ENCODE measurements at places on chromosomes 7 and 10.

- H3K36me3 ChIP-seq = no peaks in the 10 kb centered on the region
- DNase-seq = no peak
- no peaks in the 10 kb centered on the region for H3K4me1 ChIP-seq
- H3K4me3 ChIP-seq = no peak overlapping the region
- H3K27me3 ChIP-seq = no peaks in the 10 kb centered on the region
Observed at GRCh38 chr10:50824782-50825181, 60.6 kb downstream of the A1CF start.

DNA sequence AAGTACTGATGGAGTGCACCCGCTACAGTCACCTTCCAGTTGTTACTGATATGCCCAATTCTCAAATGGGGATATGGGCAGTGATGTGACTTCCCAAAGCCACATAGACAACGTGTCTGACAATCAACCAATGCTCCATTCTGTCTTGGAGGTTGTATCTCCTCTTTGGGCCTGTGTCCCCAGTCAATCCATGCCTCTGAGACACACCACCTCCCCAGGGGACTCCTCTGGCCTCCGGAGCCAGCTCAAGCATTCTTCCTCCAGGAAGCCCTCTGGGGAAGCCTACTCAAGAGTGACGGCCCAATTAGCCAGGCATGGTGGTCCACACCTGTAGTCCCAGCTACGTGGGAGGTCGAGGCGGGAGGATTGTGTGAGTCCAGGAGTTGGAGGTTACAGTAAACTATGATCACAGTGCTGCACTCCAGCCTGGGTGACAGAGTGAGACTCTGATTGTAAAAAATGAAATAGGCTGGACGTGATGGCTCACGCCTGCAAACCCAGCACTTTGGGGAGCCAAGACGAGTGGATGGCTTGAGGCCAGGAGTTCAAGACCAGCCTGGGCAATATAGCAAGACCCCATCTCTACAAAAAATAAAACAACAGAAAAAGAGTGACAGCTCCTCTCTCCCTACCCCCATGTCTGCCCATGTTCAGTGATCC is 99.5 kb upstream of the TNRC18 start:
- peaks cover 17% of the 10 kb centered on the region for H3K4me1 ChIP-seq
- no peak for DNase-seq
- H3K4me3 ChIP-seq = peak overlapping the region; percentile 66
- peaks cover 51% of the 10 kb centered on the region for H3K27me3 ChIP-seq

- H3K27ac ChIP-seq = no peak overlapping the region
- peaks cover 97% of the 10 kb centered on the region for H3K27me3 ChIP-seq
- H3K4me3 ChIP-seq = peak overlapping the region; percentile 80
- peak; percentile 85 for DNase-seq
Observed at GRCh38 chr10:117167789-117168674, 29.3 kb upstream of the KCNK18 start.

GRCh38 chr7:51316262-51316665 is 345 bp downstream of the COBL start:
- H3K36me3 ChIP-seq = no peaks in the 10 kb centered on the region
- H3K27ac ChIP-seq = peak overlapping the region; percentile 99
- H3K27me3 ChIP-seq = peaks cover 35% of the 10 kb centered on the region
- peak; percentile 75 for DNase-seq
